Inflammatory macrophage treated with lipopolysaccharide for 4 hours (primary cell): ENCODE measurements at places on chromosomes 1 and 21.

DNA sequence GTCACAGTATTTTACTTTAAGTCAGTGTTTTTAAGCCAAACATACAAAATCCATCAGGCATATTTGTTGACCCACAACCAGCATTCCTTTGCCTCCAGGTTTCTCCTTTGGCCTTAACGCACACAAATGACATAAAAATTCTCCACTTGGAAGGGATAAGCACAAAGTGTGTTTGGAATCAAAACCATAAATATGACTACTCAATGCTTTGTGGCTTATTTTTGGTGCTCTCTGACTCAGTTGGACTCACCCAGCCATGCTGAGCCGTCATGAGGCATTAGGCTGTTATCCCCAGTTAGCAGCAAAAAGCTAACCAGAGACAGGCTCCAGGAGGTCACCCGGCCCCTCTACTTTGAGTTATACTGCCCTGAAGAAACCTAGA lies 948 bp downstream of the PRUNE1 start:
- DNase-seq, result no peak

GRCh38 chr1:2575801-2576663 lies 10.5 kb upstream of the PRXL2B start:
- DNase-seq, result peak; percentile 44

GRCh38 chr1:178034676-178035075 lies 59.2 kb upstream of the RASAL2 start:
- DNase-seq, result no peak

- no peak for DNase-seq
Observed at GRCh38 chr1:110266834-110267233, 56.7 kb downstream of the KCNC4 start.

DNA sequence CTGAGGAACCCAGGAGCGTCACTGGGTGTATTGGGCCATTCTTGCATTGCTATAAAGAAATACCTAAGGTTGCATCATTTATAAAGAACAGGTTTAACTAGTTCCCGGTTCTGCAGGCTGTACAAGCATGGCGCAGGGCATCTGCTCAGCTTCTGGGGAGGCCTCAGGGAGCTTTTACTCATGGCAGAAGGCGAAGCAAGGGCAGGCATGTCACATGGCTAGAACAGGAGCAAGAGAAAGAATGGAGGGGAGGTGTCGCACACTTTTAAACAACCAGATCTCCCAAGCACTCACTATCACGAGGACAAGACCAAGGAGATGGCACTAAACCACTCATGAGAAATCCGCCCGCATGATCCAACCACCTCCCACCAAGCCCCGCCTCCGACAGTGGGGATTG lies 65.2 kb downstream of the PSMG1 start:
- no peak for DNase-seq

GRCh38 chr1:38498686-38499085 lies 360.9 kb downstream of the RRAGC start:
- no peak for DNase-seq
